Central memory CD4-positive, alpha-beta T cell (primary cell): ENCODE measurements at places on chromosomes 5 and 9.

GRCh38 chr5:121138495-121138907 lies 674.4 kb downstream of the PRR16 start:
- no peak for DNase-seq

GRCh38 chr9:114908805-114909448 lies 21.5 kb downstream of the TNFSF8 start:
- DNase-seq, result no peak

- no peak for DNase-seq
Observed at GRCh38 chr5:158409507-158409906, 550.6 kb upstream of the CLINT1 start.

- no peak for DNase-seq
Observed at GRCh38 chr5:110251366-110251765, 475.1 kb downstream of the TMEM232 start.

- no peak for DNase-seq
Observed at GRCh38 chr5:111252799-111253545, 28.8 kb downstream of the CAMK4 start.

- no peak for DNase-seq
Observed at GRCh38 chr5:120463991-120464626, at the start of gene PRR16. PRR16 (plus strand) TSS chr5:120464300.

- DNase-seq, result no peak
Observed at GRCh38 chr9:101858026-101858425, 119.6 kb upstream of the GRIN3A start.

GRCh38 chr5:150595466-150596031 lies 44.9 kb upstream of the SYNPO start:
- DNase-seq, result no peak

- DNase-seq, result no peak
Observed at GRCh38 chr9:36134761-36135505, 1.6 kb upstream of the GLIPR2 start.

- DNase-seq, result no peak
Observed at GRCh38 chr5:172939071-172939470, 20.2 kb upstream of the RPL26L1 start.

DNA sequence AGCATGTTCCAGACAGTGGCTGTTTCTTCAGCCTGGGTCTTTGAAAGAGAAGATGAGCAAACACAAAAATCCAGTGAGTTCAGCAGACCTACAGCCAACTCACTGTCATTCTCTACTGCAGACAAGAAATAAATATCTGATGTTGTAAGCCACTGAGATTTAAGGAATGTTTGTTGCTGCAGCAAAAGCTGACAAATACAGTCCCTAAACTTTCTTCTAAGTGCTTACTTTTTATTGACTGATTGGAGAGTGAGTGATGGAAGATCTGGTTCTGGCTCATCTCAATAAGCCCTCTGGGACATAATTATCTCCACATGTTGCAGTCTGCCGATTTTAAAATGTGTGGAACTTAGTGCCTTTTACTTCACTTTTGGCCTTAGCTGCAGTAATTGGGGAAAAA lies 69.9 kb upstream of the LMNB1 start:
- DNase-seq, result no peak

DNA sequence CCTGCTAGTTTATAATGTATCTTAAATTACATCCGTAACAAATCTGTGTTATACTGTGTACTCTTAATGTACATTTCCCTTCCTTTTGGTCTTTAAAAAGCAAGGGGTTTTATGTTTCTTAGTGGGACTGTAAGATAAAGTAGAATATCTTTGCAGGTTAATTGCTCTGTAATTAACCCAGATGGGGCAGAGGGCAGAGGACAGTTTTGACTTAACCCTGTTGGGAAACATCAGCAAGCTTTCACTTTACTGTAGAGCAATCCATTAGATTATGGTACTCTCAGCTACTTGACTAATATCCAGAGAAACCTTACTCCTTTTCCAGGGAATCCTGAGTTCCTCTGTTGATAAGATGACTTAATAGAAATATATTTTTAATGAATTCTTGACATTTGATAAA lies 74.3 kb downstream of the TLE4 start:
- DNase-seq, result no peak

DNA sequence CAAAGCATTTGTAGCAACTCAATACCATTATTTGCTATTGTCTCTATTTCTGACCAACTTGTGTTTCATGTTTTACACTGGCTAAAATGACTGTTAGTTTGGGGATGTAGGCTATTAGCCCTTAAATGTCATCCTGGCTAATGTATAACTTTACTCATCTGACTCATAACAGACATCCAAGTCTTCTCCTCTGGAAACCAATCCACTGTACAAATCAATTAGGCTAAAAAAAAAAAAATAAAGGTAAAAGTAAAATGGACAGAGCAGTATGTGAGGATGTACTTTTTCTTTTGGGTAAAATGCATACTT lies 20.6 kb downstream of the MEGF9 start:
- DNase-seq, result no peak

DNA sequence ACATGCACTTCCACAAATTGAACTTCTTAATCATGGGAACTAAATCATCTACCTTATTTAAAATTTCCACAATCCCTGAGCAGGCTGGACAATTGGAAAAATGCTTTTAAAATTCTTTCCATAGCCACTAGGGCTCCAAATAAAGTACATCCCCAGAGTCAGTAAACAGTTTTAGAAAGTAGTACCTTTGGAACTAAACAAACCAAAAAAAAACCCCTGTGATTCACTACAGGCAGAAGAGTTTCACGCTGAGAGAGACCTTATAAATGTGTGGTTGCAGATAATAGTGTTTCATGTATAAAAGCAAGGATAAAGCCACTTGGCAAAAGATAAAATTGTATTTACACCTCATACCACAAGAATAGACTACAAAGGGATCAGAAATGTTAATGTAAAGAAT lies 11.8 kb upstream of the HMGCR start:
- DNase-seq, result no peak

- DNase-seq, result no peak
Observed at GRCh38 chr5:79436224-79436623, 77.7 kb downstream of the HOMER1 start.

DNA sequence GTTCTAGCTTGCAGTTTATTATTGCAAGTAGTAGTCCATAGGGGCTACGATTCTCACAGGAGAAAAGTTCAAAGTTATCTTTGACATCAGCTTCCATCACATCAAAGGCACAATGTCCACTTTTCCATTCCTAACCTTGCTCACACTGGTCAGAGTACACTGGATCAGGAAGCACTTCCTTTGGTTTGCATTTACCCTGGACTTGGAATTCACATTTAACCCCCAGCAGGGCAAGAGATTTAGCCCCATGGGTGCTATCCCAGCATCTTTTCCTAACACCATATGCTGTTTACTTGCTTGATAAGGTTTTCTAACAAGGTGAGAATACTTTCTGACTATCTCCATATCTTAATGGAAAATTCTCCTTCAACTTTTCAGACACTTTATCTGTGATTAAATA lies 55.6 kb upstream of the ASTN2 start:
- no peak for DNase-seq

DNA sequence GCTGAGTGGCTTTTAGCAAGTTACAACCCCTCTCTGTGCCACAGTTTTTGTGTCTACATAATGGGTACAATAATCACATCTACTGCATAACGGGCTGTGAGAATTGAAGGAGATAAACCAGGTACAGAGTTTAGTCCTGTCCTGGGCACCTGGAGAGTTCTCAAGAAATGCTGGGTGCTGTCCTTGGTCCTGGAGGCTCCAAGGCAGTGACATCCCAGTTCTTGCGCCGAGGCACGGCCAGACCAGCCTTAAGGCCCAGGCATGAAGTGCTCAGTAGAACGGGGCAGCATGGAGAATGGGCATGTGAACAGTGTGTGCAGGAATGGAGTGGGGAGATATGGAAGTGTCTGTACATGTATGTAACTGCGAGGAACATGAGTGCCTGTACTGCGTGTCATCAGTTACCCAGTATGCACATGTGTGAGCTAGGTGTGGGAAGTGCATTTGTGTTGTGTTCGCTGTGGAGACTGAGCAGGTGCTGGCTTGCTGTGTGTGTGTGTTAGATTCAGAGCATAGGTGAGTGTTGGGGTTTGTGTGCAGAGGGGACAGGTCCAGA lies 6.3 kb upstream of the UNC5A start:
- DNase-seq, result no peak

GRCh38 chr5:177508837-177509236 lies 789 bp downstream of the DOK3 start:
- no peak for DNase-seq
